ENCODE measurements at places on chromosomes 11 and 22.

GRCh38 chr22:44392446-44392921, 79.7 kb upstream of the SHISAL1 start:
- DNase-seq, result no peak

DNA sequence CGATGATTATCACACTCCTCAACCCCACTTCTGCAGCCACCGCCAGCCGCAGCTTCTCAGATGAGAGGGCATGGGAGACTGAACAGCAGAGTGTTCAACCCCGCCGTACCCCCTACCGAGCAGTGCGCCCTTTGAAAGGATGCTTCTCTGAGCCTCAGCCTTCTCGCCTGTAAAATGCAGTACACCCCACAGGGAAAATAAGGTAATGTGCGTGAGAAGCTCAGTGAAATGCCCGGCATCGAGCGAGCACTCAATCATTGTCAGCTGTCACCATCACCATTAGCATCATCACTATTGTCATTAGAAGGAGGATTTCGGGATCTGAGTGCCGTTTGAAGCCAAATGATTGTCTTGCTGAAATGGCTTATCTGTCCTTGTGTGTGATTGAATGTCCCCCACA, 13.6 kb downstream of the TRIM29 start:
- no peak for DNase-seq

DNA sequence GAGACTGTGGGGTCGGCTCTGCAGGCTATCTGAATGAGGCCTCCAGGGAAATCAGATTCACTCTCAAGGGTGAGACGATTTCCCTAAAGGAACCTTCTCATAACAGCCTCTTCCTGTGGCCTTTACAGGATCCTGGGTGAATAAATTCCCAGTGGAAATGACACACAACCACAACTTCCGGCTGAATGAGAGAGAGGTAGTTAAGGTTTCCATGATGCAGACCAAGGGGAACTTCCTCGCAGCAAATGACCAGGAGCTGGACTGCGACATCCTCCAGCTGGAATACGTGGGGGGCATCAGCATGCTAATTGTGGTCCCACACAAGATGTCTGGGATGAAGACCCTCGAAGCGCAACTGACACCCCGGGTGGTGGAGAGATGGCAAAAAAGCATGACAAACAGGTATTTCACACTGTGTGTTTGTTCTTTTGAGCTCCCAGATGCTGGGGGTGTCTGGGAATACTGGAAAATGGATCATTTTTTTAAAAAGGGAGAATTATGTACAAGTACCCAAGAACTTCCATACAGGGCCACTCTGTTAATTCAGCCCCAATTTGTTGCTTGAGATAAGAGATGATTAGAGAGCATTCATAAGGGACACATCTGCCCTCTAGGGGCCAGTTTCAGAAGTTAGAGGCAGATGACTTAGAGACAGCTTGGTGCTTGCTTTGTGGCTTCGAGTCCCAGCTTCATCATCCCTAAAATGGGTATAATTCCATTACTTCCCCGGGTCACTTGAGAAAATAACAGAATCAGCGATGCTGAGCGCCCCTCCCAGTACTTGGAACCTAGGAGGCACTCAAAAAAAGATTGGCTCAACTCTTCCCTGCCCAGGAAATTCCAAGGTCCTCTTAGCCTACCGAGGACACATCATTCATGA, 10.2 kb downstream of the SERPIND1 start:
- no peak for DNase-seq

GRCh38 chr22:37180531-37181231, 7.4 kb downstream of the C1QTNF6 start:
- no peak for DNase-seq

- DNase-seq, result no peak
Observed at GRCh38 chr11:71580057-71581003, 2.3 kb downstream of the KRTAP5-11 start.

GRCh38 chr11:119468511-119468910, 45.5 kb upstream of the THY1 start:
- no peak for DNase-seq

- DNase-seq, result no peak
Observed at GRCh38 chr22:10781571-10782403, 4746.2 kb upstream of the OR11H1 start.

DNA sequence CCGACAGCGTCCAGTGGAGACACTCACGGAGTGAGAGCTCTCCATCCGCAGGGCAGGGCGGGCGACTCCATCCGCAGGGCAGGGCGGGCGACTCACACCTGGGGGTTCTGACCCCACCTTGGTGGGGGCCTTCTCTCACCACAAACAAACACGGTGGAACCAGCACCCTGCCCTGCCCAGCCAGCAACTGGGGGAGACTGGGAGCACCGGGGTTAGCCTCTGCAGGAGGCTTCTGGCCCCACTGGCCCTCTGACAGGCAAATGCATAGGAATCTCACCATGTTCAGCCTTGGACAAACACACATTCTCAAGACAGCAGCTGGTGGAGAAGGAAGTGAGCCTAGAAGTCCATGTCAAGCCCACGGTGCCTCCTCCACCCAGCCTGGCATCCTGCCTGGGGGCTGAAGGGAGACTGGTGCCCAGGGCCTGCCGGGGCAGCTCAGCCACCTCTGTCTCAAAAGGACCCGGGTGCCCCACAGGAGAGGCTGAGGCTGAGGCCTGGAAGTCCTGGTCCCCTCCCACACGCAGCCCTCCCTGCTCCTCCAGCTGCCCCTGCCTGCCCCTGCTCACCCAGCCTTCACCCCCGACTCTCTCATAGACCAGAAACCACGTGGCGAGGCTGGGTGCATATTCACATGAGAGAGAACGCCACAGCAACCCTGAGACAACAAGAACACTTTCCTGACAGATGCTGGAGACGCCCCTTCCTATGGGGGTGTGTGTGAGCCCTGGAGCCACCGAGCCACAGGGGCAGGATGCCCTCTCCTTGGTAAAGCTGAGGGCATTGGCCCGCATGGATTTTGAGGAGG, 98.4 kb upstream of the B3GAT1 start:
- DNase-seq, result peak; percentile 5

- DNase-seq, result peak; percentile 38
Observed at GRCh38 chr22:46432164-46433068, 96.9 kb downstream of the TRMU start.

DNA sequence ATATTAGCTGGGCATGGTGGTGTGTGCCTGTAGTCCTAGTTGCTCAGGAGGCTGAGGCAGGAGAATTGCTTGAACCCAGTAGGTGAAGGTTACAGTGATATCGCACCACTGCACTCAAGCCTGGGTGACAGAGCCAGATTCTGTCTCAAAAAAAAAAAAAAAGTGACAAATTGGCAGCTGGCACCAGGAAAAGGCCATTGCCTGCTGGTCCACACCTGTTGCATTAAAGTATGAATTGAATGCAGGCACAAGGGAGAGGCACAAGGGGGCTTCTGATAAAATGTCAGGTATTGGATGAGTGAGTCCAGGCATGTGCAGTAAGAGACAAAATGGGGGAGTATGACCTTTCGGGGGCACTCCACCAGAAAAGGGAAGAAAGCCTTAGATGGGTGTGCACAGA, 28.2 kb downstream of the ZNF70 start:
- DNase-seq, result no peak

DNA sequence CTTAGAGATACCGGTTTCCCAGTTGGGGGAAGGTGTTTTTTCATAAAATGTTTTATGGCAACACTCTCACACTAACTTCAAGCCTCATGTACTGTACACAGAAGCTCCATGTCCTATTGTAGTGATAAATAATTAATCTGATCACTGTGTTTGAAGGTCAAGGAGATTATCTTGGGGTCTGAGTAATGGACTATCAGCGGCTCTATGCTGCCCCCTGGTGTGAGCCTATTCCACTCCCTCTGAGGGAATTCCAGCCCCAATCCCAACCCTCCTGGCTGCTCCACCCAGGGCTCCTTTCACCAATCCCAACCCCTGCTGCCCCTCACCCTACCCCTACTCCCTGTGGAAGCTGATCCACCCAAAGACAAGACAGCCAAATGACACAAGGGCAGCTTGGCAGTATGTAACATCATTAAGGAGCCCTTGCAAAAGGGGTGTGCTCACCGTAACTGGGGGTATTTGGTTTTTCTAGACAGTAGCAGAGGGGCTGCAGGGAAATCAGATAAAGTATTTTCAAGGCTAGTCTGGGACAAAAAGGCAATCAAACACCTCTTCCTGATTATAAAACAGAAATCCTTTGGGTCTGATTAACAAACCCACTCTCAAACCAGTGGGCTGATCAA, 22.3 kb downstream of the HPS4 start:
- peak; percentile 45 for DNase-seq

DNA sequence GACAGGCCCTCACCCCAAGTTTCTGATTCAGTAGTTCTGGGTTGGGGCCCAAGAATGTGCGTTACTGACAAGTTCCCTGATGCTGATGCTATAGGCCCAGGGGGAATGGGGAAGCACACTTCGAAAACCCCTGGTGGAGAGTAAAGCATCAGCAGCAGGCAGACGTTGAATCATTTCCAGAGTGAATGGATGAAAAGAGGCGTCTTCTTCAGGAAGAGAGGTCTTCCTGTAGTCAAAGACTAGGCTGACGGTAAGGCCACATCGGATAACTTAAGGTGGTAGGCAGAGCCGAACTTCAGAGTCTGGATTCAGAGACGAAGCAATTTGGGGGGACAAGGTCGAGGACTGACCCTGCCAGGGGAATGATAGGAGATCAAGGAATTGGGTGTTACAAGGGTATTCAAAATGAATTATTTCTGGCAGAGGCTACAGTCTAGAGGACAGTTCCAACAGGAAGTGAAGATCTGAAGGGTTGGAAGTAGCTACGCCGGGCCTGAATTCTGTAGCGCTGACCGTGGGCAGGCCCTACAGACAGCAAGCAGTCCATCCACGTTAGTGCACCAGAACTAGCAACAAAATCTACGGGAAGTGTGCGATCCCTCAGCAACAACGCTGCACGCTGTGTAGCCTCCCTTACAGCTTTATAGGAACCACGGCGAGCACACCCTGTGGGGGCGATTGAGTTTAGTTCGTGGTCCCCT, 862 bp upstream of the CENATAC start:
- peak; percentile 40 for DNase-seq

- DNase-seq, result no peak
Observed at GRCh38 chr11:120088056-120088455, 49.9 kb downstream of the TRIM29 start.

- no peak for DNase-seq
Observed at GRCh38 chr11:13169709-13170108, 107.9 kb upstream of the BMAL1 start.

DNA sequence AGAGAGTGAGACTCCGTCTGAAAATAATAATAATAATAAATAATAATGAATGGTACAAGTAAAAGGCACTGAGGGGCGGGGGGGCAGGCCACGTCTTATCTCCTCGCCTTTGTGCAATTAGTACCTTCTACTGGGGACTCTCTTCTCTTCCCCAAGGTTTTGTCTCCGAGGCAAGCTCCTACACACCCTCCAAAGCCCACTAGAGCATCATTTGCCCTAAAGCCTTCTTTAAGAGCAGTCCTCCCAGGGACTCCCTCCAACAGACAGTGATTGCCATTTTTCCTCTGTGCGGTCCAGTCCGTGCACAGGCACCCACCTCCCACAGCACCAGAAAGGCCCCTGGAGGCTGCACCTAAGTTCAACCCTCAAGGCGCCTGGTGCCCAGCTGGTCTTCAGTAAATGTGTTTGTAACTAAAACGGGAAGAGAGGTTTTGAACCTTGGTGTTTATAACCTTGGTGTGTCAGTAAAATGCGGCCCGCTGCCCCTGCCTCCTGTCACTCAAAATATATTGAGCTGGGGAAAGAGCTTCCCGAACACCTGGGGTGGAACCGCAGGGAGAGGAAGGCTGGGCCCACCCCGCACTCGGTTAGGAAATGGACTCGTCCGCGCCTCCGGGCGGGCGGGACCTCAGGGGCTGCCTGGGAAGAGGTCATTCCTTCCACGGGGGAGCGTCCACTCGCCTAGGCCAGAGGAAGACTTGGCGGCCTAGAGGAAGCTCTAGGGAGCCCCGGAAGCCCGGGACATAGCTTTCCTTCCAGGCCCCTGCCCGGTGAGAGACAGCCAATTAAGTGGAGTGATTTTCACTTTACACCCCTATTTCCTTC, 4.7 kb upstream of the KDELR3 start:
- DNase-seq, result no peak

DNA sequence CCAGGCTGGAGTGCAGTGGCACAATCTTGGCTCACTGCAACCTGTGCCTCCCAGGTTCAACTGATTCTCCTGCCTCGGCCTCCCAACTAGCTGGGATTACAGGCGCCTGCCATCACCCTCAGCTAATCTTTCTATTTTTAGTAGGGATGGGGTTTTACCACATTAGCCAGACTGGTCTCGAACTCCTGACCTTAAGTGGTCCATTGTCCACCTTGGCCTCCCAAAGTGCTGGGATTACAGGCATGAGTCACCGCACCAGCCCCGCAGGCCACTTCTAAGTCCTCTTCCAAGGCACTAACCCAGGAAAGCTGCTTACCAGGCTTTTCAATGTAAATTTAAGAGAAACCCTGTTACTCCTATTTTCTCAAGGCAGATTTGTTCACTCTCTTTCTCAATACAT, 50.4 kb downstream of the DENND5A start:
- no peak for DNase-seq

DNA sequence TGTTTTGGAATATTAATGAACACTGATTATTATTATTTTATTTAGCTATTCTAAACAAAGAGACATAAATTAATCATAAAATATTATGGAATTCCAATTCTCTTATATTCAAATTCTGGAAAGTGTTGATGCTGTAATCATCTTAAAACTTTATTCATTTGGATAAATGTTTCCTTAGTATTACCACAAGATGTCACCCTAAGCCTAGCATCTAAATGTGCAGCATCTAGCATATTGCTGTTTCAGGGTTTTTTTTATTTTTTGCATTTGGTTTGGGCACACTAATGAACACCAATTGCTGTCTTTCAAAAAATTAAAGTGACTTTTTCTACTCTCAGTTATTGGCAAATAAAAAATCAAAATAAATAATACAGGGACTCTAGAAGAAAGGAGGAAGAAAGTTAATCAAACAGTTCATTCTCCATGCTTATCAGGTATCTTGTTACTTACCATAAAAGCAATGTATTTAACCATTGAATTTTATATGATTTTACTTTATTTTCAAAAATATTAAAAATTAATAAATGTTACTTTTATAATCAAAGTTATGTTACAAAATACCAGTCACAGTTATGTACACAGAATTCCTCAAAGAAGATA, 31.8 kb downstream of the DLG2 start:
- DNase-seq, result no peak

DNA sequence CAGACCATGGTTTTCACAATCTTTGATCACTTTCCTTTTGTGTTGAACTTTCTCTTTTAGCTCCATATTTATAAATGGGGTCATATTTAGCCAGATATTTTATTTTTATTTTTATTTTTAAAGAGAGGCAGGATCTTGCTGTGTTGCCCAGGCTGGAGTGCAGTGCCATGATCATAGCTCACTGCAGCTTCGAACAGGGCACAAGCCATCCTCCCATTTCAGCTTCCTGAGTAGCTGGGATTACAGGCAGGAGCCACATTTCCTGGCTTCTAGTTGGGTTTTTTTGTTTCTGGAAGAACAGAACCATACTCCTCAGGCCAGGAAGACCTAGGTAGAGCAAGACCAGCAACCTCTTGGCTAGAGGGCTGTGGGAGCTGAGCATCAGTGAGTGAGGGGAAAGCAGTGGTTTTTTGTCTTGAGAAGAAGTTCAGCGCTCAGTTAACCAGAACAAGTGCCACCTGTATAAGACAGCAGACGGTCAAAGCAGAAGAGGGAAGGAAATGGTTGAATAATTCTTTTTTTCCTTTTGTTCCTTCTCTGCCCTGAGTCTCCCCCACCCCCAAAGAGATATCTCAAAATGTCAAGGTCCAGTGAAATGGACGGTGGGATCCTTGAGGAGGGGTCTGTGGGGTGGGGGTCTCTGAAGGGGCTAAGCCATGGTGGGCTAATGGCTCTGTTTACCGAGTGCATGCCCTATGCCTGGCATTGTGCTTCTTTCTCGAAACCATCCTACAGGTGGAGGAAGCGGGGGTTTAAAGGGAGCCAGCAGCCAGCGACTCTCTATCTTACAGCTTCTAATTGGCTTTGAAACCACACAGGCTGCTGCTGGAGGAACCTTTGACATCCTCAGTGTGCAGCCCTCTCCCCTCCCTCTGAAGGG, 63.0 kb downstream of the PTPRJ start:
- no peak for DNase-seq
